HFFc6 (cell line): ENCODE measurements at places on chromosomes 11 and 22. TPM values are rescaled to one million over a fixed set of nuclear protein-coding genes. Genes with fewer than 3 reads are reported as not detected.

- no peak for DNase-seq
These were observed 67.2 kb downstream of the CCDC83 start for GRCh38 chr11:85922367-85922766.

DNA sequence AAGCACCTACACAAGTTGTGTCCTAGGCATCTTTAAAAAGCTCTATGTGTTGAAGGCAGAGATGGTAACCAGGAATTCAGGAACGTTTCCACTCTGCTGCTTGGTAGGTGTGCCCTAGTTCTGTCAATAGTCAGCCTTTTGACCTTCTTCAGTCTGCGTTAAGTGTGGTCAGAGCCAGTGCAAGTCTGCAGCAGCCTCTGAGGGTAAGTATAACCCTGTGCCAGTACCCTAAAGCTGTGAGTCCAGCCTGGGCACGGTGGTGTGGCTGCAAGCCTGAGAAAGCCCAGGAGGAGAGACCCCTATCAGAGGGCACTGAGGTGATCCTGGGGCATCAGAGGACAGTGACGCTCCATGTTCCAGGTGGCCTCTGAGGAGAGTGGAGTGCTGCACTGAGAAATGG lies 76.8 kb upstream of the ADORA2A start:
- no peak for DNase-seq

DNA sequence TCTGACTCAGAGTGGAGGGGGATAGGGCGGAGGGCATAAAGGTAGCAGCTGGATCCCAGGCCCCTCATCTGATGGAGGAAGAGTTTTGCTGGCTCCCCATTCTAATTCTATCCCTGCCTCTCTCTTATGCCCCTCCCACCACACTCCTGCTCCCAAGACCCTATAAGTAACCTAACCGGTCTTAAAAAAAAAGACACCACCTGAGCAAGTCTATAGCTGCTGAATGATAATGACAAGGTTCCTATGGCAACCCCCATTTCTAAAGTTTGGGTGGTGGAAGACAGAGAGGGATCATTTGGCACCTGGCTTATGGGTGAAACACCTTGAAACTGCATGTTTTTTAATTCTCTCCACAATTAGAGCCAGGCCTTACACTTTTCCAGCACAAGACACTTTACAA lies 69.6 kb downstream of the LARGE1 start:
- no peak for DNase-seq

DNA sequence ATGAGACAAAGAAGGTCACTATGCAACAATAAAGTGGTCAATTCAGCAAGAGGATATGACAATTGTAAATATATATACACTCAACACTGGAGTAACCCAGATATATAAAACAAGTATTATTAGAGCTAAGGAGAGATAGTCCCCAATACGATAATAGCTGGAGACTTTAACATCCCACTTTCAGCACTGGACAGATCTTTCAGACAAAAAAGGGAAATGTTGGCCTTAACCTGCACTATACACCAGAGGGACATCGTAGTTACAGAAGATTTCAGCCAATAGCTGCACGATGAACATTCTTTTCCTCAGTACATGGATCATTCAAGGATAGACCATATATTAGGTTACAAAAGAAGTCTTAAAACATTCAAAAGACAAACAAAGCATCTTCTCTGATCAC lies 29.9 kb downstream of the PIWIL3 start:
- no peak for DNase-seq

- peak; percentile 30 for DNase-seq
These were observed 4.2 kb downstream of the NOX4 start for GRCh38 chr11:89487016-89487415.

- DNase-seq: no peak
These were observed 122.5 kb downstream of the OPCML start for GRCh38 chr11:133409799-133410198.

- DNase-seq: peak; percentile 61
These were observed 4.2 kb downstream of the SPI1 start for GRCh38 chr11:47373876-47374719.

DNA sequence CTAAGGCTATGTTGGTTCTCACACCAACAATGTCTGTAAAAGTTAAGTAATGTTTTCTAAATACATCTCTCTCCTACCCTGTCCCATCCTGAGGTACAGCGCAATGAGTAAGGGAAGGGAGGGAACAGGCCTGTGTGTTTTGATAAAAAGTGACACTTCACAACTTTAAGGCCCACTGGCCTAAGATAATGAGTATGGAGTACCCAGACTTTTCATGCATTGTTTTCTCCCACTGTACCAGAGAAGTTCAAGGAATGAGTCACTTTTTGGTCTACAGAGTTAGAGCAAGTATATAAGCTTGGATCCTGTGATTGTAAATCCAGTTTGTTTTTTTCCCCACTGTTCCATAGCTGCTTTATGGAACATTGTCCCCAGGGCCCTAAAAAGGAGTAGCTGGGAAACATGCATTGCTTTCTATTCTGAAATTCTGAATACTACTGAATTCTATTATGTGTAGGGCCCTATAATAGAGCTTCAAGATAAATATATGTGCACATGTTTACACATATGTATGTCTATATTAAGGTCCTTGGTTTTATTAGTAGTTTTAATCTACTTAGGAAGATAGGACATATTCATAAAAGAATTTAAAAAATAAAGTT lies 29.8 kb downstream of the KCNE3 start:
- no peak for DNase-seq

DNA sequence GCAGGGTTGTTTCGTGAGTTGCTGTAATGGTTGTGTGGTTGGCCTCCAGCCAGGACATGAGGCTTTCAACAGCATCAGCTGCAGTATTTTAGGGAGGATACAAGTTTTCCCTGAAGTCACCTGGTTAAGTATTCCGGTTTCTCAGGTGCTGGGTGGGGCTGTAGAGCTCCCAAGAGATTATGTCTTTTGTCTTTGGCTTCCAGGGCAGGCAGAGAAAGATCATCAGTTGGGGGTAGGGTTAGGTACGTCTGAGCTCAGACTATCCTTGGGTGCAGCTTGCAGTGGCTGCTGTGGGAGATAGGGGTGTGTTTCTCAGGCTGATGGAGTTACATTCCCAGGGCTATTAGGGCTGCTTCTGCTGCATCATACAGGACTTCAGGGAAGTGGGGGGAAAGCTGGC lies 47.5 kb upstream of the MRGPRX1 start:
- no peak for DNase-seq

- DNase-seq: no peak
These were observed 22.9 kb upstream of the RFPL3 start for GRCh38 chr22:32334660-32335365.

GRCh38 chr22:42958937-42959336 lies 56.0 kb downstream of the PACSIN2 start:
- DNase-seq: no peak

The TOMM22 gene
- total RNA-seq: 121 to 135 TPM (median 132 TPM) in 3 replicates

The C11orf58 gene
- total RNA-seq: 107 to 120 TPM (median 116 TPM) in 3 replicates

The SCN3B gene
- total RNA-seq: not detected in 2 replicates

The MMP3 gene
- 41.6 to 116 TPM (median 61.9 TPM) in 3 replicates for total RNA-seq
